LHCN-M2 (cell line): ENCODE measurements at places on chromosomes 16 and 17. TPM values are rescaled to one million over a fixed set of nuclear protein-coding genes. Genes with fewer than 3 reads are reported as not detected.
A peak's percentile ranks its signal among the peaks of the same experiment; 100 is the strongest.

GRCh38 chr17:47987240-47987835 is 16.4 kb downstream of the CDK5RAP3 start:
- DNase-seq: no peak

GRCh38 chr16:85639529-85640253 is 26.6 kb downstream of the GSE1 start:
- DNase-seq: peak; percentile 22

- no peak for DNase-seq
Measured at GRCh38 chr17:73952480-73953205, 250.8 kb upstream of the RPL38 start.

- DNase-seq: no peak
Measured at GRCh38 chr16:583470-583814, 6.4 kb upstream of the RAB40C start.

DNA sequence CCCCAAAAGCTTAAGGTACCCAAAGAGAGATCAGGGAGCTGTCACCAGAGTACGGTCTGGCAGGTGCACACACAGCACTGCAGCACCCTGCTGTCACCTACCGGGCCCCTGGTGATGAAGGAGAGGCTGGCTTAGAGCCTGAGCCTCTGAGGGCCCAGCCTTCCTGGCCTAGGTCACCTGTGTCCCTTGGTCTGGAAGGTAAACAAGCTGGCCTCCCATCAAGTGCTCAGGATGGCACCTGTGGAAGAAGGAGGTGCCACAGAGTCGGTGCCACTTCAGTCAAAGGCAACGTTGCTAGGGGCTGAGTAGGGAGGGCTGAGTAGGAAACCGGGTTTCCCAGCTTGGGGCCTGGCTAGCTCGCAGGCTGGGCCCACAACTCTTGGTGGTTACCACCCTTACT is 70.7 kb downstream of the COG7 start:
- DNase-seq: no peak

- no peak for DNase-seq
Measured at GRCh38 chr17:35160354-35161201, 13.0 kb downstream of the UNC45B start.

DNA sequence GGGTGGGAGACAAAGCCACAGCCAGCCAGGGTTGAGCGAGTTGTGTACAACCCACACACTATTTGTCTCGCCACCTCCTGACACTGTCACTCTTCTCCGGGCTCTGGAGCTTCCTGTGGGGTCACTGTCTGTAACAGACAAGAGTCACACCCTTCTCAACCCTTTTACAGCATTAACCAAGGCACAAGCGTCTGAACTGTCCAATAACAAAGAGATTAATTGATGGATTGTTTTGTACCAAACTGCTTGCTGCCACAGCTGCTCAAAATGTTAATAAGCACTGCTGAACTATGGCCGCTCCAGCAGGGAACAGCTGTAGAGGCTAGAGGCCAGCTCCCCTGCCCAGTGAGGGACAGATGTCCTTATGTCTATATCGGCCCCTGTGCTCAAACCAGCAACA is 25.2 kb upstream of the HYDIN start:
- peak; percentile 68 for DNase-seq

DNA sequence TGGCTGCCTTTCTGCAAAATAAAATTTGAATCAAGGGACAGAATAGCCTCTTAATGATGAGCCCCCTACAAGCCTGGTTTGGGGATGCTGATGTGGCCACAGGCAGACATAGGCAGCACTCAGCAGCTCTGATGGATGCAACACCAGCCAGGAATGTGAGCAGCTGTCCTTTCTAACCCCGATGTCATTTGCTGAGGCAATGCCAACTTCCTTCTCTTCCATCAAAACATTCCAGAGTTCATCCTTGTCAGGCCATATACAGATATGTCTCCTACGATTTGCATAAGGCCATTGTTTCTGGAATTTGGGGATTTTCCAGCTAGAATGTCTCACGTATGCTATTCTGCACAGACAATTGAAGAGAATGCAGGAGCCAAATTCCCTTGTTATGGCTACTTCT is 52.1 kb upstream of the MYOCD start:
- peak; percentile 90 for DNase-seq

DNA sequence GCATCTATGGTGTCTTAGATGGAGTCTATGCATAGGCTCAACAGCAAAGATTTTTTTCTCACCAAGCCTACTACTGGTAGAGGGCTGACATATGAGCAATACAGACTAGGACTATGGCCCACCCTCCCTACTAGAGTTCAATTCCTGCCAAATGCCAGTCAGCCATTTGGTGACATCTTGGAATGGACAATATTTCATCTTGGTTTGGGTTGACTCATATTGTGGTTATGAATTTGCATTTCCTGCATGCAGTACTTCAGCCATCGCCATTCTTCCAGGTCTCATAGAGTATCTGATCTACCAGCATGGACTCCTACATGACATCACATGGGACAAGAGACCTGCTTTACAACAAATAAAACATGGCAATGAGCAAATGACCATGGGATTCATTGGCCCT is 778.1 kb upstream of the SOX9 start:
- no peak for DNase-seq

GRCh38 chr16:51818342-51818944 is 667.4 kb upstream of the SALL1 start:
- DNase-seq: peak; percentile 66

OSGIN1 gene
- total RNA-seq: 5.8 and 6.5 TPM in 2 replicates

CRYM gene
- 0.86 TPM in 1 of 2 replicates, not detected in the other for total RNA-seq
